Left ventricle myocardium inferior (tissue), 1 donor: ENCODE measurements at places on chromosomes 16 and 17.

DNA sequence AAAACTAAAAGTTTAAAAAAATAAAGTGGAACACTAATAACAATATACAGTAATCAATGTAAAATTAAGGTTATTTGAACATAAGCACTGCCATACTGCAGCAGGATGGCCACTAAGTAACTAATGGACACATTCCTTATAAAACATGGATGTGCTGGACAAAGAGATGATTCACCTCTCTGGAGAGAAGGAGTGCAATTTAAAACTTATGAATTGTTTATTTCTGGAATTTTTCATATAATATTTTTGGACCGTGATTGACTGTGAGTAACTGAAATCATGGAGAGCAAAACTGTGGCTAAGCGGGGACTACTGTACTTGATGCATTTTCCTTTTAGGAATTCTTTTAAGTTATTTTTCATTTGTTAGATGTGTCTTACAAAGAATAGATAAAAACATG is 21.8 kb downstream of the CBFB start:
- DNase-seq, result no peak

GRCh38 chr17:36877771-36878170 is 59.5 kb upstream of the LHX1 start:
- no peak for DNase-seq

DNA sequence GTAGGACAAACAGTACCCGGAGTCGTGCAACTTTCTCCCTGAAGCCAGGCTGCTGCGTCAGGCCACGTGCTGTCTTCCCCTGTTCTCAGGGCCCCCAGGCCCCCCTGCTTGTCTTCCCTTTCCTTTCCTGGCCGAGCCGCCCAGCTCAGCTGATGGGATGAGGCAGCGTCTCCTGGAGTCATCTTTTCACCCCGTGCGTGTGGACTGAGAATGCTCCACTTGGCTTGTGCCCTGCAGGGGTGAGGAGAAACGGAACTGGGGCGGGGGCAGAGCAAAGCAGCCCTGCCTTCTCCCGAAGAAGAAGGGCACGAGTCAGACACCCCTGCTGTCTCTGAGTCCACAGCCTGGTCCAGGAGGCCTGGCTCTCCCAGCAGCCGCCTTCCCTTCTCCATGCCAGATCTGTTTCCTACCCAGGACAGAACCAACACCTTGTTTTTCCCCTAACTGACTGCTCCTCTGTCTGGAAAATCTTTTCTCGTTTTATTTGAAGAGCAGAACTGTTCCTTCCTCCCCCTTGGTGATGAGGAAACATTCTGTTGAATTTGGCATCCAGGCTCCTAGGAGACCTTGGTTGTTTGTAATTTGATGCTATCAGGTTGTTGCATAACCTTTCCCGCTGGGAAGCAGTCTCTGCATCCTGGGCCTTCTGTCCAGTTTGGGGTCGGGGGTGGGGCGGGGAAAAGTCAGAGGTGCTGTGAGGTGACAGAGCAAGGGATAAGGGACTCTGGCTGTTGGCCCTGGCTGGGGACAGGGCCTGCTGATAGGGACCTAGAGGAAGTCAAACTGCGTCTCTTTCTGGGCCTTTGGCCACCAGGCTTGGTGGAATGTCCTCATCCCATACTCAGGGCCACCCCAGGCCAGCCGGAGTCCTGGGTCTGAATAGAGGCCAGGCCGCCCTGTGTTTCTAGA is 78.8 kb downstream of the WIPI1 start:
- peak; percentile 95 for DNase-seq

DNA sequence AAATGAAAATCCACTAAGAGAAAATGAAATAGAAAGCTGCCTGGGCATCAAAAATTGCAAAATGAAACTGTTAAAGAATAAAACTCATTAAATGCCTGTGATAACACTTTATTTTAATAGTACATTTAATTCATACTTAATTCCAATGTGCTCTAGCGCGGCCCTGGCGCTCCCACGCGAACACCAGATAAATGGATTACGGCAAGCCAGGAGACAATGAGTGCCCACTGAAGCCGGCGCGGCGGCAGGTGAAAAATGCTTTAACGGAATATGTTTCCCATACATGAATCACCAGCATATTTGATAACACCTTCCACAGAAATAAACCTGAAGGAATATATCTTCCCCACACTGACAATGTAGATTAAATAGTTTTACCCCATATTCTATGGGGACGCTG is 245.5 kb downstream of the RBFOX3 start:
- no peak for DNase-seq

DNA sequence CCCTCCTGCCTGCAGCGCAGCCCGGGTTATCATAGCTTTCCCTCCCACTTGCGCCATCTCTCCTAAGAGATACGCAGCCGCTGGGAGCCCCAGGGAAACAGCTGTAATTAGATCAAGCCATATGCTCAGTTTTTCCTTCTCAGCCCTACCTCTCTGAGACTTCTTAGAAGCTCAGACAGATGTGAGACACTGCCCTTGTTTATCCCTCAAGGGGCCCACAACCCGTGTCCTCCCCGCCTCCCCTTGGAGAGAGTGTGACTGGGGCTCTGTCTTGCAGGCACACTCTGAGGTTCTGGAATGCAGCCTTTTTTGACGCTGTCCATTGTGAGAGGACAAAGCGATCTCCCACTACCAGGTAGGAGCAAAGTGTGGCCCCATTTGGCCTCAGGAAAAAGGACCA is 31.2 kb downstream of the CIBAR2 start:
- no peak for DNase-seq

GRCh38 chr16:56348168-56349085 is 76.9 kb downstream of the AMFR start:
- no peak for DNase-seq

DNA sequence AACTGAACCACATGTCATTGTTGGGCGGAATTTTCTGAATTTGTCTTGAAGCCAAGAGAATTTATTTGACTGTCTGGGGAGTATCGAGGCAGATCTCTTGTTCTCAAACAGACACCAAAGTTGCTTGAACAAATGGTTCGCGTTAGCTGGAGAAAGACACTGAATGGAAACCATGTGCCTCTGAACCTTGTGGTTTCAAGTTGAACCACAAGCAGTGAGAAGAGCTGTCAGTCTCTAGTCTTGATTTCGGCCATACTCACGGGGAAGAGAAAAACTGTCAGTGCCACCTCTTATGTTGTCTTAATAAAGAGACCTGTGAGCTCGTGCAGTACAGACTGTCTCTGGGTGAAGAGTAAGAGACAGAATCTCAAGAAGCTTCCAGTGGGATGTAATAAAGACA is 886.5 kb upstream of the SOX9 start:
- DNase-seq, result no peak

DNA sequence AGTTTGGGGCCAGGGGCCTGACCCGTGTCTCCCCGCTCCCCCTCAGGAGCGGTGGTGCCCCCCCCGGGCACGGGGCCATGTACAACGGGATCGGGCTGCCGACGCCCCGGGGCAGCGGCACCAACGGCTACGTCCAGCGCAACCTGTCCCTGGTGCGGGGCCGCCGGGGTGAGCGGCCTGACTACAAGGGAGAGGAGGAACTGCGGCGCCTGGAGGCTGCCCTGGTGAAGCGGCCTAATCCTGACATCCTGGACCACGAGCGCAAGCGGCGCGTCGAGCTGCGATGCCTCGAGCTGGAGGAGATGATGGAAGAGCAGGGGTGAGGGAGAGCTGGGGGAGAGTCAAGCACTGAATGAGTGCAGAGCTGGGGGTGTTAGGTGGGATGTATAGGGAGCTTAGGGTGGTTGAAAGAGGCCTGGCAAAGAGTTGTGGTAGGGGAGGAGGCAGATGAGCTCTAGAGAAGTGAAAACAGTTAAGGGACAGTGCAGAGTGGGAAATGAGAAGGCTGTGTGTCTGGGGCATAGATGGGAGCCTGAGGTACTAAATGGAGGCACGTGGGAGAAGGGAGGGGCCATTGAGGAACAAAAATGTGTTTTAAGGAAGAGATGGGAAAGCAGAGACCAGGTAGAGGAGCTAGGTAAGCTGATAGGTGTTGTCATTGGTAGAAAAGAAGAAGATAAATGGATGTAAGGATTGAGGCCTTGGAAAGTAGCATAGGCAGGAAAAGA is 4.0 kb downstream of the SRRM2 start:
- DNase-seq, result no peak

DNA sequence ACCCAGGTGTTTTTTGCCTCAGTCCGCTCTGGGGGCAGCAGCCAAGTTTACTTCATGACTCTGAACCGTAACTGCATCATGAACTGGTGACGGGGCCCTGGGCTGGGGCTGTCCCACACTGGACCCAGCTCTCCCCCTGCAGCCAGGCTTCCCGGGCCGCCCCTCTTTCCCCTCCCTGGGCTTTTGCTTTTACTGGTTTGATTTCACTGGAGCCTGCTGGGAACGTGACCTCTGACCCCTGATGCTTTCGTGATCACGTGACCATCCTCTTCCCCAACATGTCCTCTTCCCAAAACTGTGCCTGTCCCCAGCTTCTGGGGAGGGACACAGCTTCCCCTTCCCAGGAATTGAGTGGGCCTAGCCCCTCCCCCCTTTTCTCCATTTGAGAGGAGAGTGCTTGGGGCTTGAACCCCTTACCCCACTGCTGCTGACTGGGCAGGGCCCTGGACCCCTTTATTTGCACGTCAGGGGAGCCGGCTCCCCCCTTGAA is 2.1 kb upstream of the C17orf107 start:
- DNase-seq, result no peak

- no peak for DNase-seq
Observed at GRCh38 chr17:75285123-75285522, 4.1 kb downstream of the SLC25A19 start.

GRCh38 chr16:56109205-56109604 is 82.1 kb upstream of the GNAO1 start:
- DNase-seq, result no peak

DNA sequence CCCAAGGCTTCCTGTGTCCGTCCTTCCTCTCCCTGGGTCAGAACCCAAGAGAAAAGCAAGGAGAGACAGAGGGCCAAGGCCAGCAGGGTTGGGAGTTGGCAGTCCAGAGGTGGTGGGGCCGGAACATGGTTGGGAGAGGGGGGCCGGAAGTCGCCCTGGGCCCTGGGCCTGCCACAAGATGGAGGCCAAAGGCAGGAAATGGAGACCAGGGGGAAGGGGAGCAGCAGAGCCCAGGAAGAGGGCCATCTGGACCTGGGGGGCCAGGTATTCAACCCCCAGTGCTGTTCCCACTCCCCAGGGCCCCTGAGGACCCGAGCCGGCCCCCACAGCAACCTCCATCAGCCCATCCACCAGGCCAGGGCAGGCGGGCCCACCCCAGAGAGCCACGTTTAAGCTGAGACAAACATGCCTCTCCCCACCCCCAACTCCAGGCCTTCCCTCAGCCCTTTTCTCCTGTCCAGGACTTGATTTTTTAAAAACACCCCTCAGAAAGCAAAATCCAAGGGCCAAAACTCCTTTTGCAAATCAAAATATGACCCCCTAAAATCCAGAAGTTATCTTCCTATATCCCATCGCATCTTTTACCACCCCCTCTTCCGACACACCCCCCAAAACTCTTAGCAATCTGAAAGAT is 4.4 kb upstream of the BCL6B start:
- no peak for DNase-seq

DNA sequence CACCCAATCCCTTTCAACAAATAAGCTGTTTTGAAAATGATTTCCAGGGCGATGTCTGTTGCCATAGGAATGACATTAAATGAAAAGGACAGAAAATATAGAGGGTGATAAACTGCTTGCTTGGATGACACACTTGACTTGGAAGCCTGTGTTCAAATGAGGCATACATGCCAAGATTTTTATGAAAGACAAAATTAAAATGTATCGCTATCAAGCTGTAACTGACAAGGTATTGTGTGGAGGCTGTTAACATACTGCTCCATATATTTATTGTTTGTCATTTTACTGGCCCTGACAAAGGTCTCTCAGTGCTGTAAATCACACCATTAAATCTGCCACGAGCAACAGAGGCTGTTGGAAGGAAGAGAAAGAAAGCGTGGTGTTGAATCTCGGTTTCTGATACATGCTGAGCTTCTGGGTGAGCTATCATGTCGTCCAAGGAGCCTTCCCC is 456.2 kb upstream of the SALL1 start:
- no peak for DNase-seq

DNA sequence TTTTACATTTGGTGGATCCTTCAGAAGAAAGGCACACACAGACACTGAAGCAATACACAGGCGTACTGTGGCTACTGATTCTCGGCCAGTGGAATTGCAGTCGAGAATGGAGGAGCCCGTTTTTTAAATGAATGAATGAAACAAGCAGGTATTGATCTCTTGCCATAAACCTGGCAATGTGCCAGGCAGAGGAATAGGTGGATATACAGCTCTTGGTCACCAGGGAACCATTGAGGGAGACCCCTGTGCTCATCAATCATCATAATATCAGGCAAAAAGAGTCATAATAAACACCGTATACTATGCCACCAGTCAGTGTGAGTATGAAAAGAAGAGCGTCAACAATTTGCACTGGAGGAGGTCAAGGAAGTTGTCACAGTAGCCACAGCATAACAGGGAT is 140.3 kb upstream of the FOXF1 start:
- no peak for DNase-seq

DNA sequence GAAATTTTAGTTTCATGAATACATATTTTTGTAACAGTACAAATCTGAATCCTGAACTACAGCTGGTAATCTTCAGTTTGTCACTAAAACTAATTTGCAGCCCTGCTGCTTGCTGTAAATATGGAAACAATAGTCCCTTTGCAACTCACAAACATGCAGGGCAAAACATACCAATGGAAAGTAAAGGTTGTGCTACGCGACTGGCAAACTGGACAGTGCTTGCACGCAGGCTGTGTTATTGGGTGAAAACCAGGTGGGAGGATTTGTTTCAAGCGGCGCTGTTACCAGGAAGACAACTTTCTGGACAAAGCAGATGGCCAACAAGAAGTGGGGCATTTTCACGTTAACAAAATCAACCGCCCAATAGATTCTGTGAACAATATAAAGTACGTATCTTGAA is 93.5 kb downstream of the CDYL2 start:
- DNase-seq, result no peak

DNA sequence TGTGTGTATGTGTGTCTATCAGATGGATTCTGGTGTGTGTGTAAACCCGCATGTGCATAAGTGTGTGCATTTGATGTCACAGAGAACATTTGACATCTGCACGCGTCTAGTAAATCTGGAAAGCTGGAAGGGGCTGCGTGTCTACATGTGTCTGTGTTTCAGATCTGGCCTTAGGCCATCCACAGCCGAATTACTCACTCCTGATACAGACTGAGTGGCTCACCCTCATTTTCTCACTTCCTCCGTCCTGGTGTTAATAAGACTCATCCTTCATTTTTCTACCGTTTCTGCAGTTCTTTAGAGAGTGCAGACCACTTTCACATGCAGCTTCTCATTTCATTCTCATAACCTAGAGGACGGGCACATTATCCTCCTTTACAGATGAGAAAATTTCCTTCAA is 491.6 kb downstream of the CDH13 start:
- DNase-seq, result no peak

- DNase-seq, result no peak
Observed at GRCh38 chr17:56982312-56982711, 4.4 kb downstream of the SCPEP1 start.

GRCh38 chr17:59300941-59301340 is 30.5 kb upstream of the YPEL2 start:
- no peak for DNase-seq

GRCh38 chr16:9966569-9967157 is 215.6 kb downstream of the GRIN2A start:
- DNase-seq, result no peak

GRCh38 chr16:70630960-70631745 is 15.2 kb upstream of the IL34 start:
- no peak for DNase-seq
